ENCODE measurements at places on chromosomes 2 and 18.
A peak's percentile ranks its signal among the peaks of the same experiment; 100 is the strongest.

- DNase-seq: no peak
Measured at GRCh38 chr18:78293940-78294541, 685.6 kb upstream of the SALL3 start.

DNA sequence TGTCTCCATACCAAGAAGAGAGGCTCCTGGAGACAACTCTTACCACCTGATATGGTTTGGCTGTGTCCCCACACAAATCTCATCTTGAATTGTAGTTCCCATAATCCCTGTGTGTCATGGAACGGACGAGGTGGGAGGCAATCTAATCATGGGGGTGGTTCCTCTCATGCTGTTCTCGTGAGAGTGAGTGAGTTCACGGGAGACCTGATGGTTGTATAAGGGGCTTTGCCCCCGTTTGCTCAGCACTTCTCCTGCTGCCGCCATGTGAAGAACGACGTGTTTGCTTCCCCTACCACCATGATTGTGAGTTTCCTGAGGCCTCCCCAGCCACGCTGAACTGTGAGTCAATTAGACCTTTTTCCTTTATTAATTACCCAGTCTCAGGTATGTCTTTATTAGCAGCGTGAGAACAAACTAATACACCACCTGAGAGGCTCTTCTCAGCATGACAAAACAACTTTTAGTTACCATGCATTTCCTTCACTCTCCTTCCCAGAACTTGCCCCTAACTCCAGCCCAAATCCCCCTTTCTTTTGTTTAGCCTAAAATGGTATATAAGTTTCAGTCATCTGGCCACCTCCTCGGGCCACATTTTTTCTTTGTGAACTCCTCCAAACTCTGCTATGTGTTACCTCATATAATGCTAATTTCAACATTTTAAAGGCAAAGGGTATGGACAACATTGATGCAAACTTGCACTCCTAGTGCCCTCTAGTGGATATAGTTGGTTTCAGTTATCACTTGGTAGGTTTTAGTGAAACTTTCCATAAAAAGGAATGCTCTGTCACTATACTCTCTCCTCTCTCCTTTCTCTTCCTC, 58.6 kb upstream of the SLC25A52 start:
- peak; percentile 58 for DNase-seq

- DNase-seq: no peak
Measured at GRCh38 chr2:39537150-39537549, 100.1 kb upstream of the MAP4K3 start.

GRCh38 chr2:38439863-38440262, 62.8 kb upstream of the ATL2 start:
- DNase-seq: no peak

GRCh38 chr2:236045251-236046235, 122.6 kb downstream of the GBX2 start:
- DNase-seq: no peak

GRCh38 chr18:22523481-22523880, 105.8 kb upstream of the CTAGE1 start:
- no peak for DNase-seq

- DNase-seq: no peak
Measured at GRCh38 chr2:76760367-76760704, 761.8 kb downstream of the LRRTM4 start.

DNA sequence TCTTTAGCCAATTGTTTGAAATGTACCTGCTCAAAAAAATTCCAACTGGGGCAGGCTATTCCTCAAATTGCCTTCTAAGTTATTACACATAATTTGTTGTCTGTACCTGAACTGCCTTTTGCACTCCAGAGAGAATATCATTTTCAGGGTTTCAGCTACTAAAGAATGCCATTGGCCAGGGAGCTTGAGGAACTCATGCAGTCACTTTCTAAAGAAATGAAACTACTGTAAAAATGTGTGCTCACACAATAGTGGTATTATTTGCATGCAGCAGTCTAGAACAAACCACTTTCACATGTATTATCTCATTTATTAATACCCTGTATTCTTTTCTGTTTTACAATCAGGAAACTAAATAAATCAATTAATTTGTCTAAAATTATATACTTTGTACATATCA, 152.2 kb downstream of the PID1 start:
- DNase-seq: no peak

DNA sequence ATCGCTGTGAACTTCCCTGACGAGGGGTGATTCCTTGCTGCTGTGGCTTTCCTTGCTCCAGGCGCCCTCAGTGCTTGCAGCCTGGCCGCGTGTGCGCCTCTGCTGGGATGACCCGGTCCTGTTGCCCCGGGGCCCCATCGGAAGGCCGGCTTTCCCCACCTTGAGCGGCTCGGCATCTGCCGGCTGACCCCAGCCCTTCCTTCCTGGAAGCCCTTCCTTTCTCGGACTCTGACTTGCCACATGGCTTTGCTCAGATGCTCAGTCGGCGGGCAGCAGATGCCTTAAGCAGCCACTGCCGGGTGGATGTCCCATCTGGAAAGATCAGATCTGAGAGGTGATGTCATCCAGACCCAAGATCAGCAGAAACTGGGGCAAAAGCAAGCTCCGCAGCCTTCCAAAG, 100.5 kb upstream of the ODC1 start:
- peak; percentile 65 for DNase-seq

DNA sequence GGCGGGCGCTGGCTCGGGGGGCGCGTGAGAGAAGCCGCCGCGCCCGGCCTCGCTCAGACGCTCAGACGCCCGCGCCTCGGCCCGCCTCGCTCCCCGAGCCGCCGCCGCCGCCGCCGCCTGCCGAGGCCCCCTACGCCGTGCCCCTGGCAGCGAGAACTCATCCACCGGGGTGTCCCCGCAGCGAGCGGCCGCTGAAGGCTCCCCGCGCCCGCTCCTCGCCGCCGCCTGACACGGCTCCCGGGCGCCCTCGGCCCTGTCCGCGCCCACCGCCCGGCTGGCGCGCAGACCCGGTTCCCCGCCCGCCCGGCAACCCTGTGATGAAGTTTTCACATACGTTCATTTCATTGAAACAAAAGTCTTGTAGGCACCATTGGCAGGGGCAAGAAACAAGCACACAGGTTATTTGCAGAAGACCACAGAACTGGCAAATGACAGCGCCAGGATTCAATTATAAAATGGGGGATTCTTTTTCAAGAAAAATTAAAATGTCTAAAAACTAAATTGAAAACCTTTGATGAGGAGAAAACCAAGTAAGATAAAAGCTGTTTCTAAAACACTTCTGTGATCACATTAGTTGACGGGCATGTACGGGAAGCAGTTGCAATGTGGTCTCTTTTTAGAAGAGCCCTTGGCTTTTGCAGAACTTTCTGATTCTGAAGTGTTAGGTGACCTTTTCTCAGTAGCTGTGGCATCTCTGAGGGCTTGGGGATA, 50.5 kb upstream of the TUBA3D start:
- DNase-seq: no peak

GRCh38 chr2:46763861-46764260, 151.7 kb downstream of the MCFD2 start:
- no peak for DNase-seq

- DNase-seq: no peak
Measured at GRCh38 chr2:16130541-16130880, 190.2 kb downstream of the MYCN start.

GRCh38 chr2:186569897-186570296, 20.0 kb upstream of the ITGAV start:
- DNase-seq: no peak

DNA sequence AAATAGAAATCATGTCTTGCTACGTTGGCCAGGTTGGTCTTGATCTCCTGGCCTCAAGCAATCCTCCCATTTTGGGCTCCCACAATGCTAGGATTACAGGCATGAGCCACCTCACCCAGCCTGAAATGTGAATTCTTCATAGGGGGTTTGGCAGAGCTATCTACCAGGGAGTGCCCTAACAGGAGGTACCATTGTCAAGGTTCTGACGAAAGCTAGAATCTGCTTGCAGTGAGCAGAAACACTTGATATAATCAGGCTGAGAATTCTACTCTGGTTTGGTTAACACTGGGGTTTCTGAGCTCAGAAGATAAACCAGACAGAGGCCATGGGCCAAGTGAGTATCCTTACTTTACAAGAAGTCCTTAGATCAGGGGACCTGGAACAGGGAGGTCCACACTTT, 7.2 kb upstream of the LAMA3 start:
- no peak for DNase-seq

DNA sequence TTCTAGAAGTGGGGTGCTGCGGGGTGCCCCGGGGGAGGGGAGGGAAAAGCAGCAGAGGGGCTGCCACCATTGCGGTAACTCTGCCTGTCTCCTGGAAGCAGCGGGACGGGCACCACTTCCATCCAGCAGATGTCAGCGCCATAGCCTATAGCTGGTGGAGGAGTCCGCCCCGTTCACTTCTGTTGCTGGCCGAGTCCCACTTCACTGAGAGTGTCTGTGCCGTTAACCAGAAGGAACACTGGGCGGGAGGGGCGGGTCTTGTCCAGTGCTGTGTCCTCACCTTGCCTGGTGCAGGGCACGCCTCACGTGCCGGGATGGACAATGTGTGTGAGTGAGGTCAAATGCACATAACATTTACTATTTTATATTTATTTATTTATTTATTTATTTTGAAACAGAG, 19.3 kb upstream of the ODC1 start:
- DNase-seq: no peak

GRCh38 chr2:147945660-147946059, 74.9 kb downstream of the ORC4 start:
- no peak for DNase-seq

DNA sequence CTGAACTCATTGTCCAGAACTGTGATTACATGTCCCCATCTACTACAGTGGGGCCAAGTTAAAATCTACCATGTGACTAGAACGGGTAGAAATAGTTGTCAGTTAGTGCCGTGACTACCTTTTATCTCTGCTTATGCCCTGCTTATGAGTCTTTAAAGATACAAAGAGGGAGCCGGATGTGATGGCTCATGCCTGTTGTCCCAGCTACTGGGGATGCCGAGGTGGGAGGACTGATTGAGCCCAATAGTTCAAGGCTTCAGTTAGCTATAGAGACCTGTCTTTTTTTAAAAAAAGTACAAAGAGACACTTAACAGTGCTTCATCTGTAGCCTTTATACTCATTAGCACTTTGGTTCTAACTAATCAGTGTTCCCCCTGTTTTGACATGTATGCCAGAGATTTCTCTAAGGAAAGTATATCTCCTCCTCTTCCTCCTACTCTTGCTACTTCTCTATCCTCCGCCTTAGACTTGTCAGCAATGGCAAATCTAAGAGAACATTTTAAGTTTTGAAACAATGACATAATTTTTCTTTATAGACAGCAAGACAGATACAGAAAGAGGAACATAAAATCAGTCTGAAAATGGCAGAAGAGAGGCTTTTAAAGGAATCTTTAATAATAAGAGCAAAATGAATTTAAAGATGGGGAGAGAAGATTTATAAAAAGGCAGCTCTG, 45.0 kb downstream of the NBEAL1 start:
- DNase-seq: no peak

- no peak for DNase-seq
Measured at GRCh38 chr2:204199357-204199756, 262.8 kb downstream of the ICOS start.

All from H9 (cell line).